ENCODE measurements at places on chromosomes 3 and 15.

GRCh38 chr3:13584427-13584891 is 35.5 kb downstream of the FBLN2 start:
- no peak for DNase-seq

DNA sequence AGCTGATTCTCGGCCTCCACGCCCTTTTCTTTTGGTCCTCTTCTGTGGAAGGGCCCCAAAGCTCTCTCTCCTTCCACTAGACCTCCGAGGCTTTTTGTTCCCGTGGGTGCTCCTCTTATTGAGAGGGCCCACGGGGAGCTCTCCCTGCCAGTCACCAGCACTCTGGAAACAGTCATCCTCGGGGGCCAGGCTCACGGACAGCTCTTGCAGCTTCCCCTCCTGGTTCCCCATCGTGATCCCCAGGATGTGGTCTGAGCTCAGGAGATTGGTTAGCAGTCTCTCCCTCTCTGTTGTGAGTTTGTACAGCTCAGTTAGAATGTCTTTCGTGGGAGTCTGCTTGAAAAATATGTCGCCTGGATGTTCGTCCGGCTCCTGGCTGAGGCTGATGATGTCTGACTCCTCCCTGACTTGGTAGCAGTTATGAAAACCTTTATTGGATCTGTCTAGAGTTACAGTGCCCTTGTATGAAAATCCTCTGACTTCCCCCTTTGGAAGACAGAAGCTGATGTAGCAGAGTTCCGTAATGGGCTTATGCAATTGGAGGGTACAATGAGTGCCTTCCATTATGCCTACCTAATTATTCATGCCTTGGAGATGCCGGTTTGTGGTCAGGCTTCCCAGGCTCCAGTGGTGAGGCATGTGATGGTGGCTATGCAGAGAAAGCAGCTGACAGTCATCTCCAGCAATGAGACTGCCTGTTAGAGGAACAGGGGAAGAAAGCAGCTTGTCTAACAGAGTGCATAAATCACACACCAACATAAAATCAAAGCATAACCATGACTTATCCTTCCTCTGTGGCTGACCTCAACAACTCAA is 40.0 kb downstream of the FMN1 start:
- DNase-seq, result peak; percentile 56

DNA sequence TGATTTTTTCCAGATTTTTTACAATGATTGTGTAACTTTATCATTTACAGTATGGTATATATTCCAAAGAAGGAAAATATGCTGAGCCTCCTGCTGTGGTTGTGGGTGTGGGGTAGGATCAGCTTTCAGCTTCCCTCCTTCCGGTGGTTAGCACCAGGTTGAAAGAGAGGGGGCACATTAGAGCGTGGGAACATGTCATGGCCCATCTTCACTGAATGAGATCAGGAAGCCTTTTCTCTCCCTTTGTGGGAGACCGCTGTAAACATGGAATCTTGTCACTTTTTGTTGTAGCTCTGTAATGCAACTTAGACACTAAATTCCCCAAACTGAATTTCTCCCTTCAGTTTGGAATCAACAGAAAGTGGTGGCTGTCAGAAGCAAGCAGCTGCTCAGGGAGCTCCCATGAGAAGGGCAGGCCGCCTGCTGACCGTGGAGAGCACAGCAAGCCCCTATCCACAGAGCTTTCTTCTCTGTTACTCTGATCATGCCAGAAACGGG is 86.7 kb upstream of the LIMD1 start:
- no peak for DNase-seq

GRCh38 chr15:64739577-64740143 is 35.7 kb downstream of the RBPMS2 start:
- no peak for DNase-seq

DNA sequence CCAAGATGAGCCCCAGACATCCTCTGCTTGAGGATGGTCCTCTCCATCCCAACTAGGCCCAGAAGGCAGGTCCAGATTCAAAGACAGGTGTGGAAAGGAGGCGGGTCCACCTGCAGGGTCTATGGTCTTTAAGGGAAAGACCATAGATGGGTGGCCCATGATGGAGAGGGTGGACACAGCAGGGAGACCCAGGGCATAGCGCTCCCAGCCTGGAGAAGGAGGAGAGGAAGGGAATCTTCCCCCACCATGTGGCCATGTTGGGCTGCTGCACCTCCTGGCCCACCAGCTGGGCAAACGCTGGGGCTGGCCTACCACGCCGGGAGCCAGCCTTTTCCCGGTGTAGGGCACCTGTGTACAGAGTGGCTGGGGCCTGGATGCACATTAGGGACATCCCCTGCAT is 265.2 kb upstream of the TLE3 start:
- DNase-seq, result no peak

DNA sequence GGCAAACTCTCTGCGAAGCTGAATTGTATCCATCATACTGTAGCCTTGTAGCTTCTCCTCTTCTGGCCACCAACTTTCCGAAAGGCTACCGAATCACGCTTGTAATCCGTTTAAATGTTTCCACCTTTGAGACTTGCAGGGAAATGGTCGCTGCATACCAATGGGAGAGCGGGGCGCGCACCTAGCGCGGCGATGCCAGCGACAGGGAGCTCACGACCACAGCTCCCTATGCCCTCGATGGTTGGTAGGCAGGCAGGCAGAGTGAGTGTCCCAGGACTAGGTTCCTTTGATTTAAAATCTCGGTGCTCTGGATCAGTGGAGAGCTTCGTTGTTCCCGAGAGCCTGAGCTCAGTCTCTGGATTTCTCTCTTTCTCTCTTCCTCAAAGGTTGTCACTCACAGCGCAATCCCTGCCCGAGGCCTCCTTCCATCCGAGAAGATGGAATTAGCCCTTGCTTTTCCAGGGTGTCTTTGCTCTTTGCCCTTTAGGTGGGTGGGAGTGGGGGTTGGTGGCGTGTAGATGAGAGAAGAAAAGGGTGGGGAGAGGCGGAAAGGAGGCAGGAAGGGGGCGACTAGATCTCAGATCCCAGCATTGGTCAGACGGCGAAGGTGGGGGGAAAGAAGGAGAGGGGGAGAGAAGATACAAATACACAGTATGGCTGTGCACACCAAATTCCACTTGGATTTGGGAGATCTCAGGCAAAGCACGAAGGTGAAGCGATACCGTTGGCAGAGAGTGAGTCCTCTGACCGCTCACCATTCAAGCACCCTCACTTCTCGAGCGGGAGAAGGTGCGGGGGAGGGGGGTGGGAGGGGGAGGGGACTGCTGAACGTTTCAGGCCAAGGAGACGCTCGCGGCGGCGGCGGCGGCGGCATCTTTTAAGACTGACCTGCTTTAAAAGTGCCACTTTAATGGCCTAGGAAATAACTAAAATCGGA is at the start of gene SLITRK3:
Gene SLITRK3 (minus strand): TSS at position 745 of the 937 bp plus-strand sequence. CDS start 5,554 bp downstream, outside the sequence.
- peak; percentile 5 for DNase-seq

DNA sequence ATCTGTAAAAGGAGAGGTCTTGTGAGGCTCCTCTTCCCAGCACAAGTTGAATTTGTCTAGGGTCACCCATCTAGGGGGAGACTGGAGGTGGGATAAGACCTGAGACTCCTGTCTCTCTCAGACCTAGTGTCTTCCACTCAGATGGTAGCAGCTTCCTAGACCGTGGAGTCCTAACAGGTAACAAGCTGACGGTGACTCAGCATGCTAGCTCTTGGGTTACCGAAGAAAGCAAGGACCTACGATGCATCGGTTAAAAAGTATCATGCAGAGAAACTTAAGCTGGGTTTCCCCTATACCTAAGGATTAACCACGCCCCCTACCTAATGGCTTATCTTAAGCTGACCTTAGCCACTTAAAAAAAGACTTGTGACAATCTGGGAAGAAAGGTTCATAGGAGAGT is 7.6 kb downstream of the LRRN1 start:
- DNase-seq, result no peak

- no peak for DNase-seq
These were observed 2.3 kb downstream of the FLNB start for GRCh38 chr3:58010562-58010961.

GRCh38 chr3:71881732-71882131 is 96.8 kb upstream of the PROK2 start:
- no peak for DNase-seq

DNA sequence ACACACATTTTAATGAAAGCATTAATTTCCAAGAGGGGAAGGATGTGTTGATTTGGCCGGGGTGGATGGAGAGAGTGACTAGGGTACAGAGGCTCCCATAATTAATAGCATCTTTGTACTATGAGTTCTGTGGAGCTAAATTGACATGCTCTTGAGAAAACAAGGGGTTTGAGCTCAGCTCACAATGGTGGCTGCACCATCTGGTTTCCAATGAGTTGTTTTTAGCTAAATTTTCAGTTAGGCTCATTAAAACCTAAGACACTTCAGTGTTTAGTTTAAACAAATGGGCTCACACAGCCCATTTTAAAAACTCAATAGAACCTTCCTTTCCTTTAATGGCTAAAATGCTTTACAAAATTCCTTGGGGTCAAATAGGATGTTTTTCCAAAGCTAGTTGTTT is 199.7 kb downstream of the TNIK start:
- no peak for DNase-seq

DNA sequence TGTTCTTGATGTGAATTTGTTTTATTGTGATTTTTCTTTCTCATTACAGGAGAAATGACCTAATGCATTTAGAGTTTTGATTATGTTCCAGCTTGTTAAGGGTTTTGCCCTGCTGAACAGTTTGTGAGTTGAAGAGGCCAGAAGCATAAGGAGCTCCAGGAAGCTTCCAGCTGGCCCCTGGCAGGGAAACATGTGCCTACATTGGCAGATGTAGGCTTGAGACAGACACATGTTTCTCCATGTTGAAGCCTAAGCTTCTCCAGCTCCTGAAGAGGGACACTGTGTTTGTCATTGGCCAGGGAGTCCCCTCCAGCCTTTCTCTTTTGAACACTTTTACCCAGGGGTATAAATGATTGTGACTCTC is 88.4 kb downstream of the ASB7 start:
- DNase-seq, result no peak

- DNase-seq, result no peak
These were observed 33.6 kb downstream of the HES1 start for GRCh38 chr3:194169595-194169994.

DNA sequence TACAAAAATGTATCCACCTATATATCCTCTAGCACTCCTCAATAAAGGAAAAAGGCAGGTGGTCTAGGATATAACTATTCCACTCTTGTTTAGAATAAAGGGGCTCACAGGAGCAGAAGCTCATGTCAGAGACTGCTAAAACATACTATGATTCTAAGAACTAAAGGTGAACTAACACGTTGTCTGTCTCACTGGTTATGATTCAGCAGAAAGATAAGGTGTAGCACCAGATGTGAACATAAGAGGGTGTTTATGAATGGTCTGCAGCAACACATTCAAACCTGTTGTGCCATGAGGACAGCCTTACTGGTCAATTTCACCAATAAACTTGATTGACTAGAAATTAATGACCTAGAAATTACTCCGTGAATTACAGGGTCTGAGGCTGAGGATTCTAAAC is 4.6 kb downstream of the PEX11A start:
- DNase-seq, result no peak

DNA sequence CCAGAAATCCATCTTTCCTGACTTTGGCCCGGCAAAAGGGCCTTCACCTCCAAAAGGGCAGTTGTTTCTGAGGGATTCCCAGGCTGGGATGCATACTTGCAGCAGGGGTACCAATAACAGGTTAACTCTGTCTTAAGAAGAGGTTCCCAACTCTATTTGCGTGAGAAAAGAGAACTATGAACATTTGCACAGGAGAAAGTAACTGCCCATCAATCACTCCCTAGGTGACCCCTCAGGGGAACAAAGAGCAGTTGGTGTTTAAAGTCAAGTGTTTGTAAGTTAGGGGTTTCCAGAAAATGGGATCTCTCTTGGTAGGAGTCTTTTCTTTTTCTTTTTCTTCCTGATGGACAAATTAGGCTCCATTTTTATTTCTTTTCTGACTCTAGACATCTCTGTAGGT is 97.3 kb downstream of the EPHB1 start:
- DNase-seq, result no peak

- DNase-seq, result no peak
These were observed 119.9 kb downstream of the MBNL1 start for GRCh38 chr3:152388631-152389030.

DNA sequence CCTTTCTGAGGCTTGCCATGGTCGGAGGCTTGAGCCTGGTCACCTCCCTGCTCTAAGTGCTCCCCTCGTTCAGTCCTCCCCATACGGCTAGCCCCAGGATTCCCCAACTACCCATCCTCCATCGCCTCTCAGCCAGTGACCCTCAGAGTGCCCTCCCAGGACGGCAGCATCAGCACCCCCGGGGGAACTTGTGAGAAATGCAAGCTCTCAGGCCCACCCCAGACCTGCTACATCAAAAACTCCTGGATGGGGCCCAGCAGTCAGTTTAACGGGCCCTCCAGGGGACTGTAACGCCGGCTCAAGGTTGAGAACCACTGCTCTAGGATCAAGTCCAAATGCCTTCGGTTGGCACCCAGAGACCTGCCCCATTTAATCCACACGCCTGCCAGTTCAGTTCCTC is 6.9 kb downstream of the ADAMTS17 start:
- DNase-seq, result no peak

DNA sequence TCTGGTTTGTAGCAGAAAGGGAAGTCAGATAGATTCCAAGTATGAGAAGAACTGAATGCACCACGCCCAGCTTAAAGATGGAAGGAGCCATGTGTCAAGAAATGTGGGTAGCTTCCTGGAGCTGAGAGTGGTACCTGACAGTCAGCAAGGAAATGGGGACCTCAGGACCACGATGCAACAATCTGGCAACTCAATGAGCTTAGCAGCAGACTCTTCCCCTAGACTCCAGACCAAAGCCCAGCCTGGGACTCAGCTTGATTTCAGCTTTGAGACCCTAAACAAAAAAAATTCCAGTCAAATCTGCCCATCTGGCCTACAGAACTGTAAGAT is 24.4 kb downstream of the MIX23 start:
- no peak for DNase-seq

DNA sequence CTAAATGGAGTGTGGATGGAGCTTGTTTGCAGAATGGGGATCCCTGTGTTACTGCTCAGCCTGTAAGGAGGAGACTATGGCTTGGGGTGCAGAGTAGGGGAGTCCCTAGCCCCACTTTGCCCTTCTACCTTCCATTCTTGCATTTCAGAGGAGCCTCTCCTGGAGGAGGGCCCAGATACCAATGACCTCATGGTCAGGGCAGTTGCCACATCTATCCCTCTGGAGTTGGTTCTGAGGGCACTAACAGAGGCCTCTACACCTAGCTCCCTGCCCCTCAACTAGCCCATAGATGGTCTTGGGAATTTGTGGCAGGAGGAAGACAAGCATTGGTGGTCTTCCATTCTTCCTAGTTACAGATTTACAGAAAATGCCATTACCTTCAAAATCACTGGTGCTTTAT is 6.1 kb downstream of the SKOR1 start:
- no peak for DNase-seq

GRCh38 chr3:106049821-106050220 is 181.0 kb upstream of the CBLB start:
- DNase-seq, result no peak

GRCh38 chr15:89502867-89503595 is 6.6 kb upstream of the RHCG start:
- no peak for DNase-seq

DNA sequence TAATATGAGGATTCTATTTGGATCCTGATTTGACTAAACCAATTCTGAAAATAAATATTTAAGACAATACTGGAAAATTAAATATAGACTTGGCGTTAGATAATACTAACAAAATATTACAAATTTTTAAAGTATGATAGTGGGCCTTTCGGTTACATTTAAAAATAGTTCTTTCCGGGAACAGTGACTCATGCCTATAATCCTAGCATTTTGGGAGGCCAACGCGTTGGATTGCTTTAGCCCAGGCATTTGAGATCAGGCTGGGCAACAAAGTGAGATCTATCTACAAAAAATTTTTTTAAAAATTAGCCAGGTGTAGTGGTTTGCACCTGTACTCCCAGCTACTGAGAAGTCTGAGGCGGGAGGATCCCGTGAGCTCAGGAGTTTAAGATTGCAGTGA is 30.3 kb upstream of the GADL1 start:
- DNase-seq, result no peak

- DNase-seq, result no peak
These were observed 67.1 kb downstream of the ATP2B2 start for GRCh38 chr3:10437995-10438901.
